Cardiac muscle cell (in vitro differentiated cells and primary cell): ENCODE measurements at places on chromosomes 2 and 18.

DNA sequence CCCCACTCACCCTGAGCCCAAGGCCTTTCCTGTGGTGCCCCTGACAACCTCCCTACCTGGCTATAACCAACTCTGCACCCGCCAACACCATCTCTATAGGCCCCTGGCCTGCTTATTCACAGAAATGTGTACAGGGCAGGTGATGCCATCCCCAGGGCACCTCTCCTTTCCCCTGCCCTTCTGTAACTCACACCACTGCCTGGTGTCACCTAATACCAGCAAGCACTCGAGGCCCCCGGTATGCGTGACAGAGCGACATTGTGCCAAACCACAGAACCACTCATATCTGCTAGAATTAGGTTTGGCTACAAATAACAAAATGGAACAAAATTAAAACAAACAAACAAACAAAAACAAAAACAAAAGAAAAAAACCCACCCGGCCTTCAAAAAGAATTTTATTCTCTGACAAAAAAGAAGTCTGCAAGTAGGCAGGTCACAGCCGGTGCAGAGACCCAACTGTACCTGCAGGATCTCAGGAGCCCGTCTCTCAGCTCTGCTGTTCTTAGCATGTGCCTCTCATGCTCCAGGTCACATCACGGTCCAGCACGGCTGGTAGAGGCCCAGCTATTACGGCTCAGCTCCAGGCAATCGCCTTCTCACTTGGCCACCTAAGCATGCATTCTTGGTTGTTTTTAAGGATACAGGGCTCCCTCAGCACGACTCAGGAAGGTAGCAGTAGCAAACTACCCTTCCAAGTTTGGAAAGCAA lies 51.4 kb downstream of the FAM178B start:
- DNase-seq = no peak

DNA sequence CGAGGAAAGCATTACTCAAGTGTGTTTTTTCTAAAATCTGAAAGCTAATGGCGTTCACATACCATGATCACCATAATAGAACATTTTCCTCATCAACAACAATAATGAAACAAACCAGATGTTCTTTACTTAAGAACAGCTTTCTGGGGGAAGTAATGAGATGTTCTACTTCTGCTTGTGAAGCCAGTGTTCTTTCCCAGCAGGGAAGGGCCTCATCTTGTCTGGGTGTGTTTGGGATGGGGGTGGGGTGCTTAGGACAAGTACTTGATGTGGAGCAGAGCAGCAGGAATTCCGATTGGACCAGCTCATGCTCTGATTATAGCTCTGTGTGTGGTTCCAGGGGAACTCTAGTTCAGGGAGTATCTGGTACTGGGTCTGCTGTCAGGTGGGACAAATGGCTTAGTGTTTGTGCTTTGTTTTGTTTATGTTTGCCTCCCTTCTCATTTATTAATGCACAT lies 163.0 kb upstream of the NOSTRIN start:
- peak; percentile 90 for DNase-seq

- DNase-seq = no peak
These were observed 85.3 kb upstream of the KLF7 start for GRCh38 chr2:207251022-207251421.

DNA sequence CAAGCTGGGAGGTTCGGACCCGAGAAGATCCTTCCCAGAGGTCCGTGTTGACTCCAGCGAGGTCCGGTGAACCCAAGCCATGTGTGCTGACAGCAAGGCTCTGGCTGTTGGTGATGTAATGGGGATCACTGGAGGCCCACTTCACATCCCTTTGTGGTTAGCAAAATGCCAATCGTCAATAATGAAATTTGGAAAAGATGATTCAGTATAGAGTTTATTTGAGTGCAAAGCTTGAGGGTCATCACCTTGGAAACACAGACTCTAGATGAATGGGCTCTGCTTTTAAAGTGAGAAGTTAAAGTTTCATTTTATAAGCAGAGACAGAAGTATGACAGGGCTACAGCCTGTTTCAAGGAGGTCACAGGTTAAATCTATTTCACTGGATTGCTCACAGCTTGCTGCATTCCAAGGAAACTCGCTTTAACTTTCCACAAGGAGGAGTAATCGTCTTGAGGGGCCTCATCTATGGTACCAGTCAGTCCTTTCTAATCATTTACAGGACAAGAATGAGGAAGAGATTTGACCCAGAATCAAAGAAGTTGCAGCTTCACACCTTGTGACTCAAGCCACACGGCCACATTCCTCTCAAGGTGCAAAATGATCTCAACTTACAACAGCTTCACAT lies 140.5 kb downstream of the TPO start:
- DNase-seq = peak; percentile 70

DNA sequence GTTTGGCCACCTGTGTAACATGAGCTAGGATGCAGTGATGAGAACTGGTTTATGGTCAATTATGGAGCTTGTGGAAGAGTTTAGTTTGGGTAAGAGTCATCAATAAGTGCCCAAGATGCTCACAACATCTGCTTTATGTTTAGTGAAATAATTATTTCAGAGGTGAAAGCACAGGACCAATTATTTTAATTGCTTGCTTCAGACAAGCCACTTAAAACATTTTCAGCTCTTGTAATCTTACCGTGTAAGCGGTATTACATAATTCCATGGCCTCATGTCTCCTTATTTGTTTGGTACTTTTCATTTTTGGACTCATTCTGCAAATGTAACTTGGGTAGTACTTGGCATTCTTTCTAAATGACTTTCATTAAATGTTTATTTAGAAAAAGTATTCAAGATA lies 5.4 kb downstream of the B3GNT2 start:
- DNase-seq = no peak

GRCh38 chr2:37993143-37993542 lies 68.1 kb downstream of the RMDN2 start:
- DNase-seq = peak; percentile 31

- DNase-seq = no peak
These were observed 31.6 kb downstream of the RAB27B start for GRCh38 chr18:54859667-54860421.

DNA sequence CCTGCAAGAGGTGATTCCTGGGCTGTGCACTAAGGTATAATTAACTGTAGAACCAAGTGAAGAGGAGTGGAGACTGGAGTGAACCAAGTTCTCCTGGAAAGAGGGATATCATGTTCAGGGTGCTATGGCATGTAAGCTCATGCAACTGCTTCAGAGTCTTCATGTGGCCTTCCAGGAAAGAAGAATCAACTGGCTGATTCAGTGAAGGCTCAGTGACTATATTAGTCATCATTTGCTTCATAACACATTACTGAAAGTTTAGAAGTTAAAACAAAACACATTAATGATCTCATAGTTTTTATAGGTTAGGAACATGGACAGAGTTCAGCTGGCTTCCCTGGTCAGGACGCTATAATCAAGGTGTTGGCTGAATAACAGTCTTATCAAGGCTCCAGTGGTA lies 1200.8 kb upstream of the GYPC start:
- no peak for DNase-seq

GRCh38 chr2:50401772-50402653 lies 629.9 kb downstream of the NRXN1 start:
- DNase-seq = peak; percentile 75

DNA sequence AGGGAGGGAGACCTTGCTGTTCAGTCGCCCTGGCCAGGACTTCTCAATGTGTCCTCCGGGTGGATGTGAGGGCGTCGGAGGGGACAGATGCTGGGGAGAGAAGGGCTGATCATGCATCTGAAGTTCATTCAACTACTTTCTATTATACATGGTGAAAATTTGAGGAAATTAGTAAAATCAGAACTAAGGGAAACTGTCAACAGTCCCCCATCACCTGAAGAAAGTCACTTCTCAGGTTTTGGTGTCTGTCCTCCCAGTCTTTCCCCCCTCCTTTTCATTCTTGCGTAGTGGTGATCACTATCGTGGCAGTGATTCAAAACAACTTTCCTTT lies 17.4 kb upstream of the ACKR3 start:
- no peak for DNase-seq

DNA sequence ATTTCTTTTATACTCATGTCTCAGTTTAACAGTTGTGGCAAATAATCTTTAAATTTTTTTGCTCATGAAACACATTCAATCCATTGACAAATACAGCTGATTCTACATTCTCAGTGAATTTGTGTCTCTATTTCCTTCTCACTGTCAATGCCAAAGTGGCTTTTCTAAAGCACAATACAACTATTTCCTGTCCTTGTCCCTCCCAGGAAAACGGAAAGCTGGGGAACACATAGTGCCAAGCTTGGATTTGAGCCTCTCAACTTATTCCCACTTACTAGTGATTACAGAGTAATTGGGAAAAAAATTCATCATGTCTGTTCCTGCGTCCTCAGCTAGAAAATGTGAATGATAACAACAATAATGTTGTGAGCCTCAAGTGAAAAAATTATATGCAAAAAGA lies 899.7 kb upstream of the CDH2 start:
- no peak for DNase-seq

DNA sequence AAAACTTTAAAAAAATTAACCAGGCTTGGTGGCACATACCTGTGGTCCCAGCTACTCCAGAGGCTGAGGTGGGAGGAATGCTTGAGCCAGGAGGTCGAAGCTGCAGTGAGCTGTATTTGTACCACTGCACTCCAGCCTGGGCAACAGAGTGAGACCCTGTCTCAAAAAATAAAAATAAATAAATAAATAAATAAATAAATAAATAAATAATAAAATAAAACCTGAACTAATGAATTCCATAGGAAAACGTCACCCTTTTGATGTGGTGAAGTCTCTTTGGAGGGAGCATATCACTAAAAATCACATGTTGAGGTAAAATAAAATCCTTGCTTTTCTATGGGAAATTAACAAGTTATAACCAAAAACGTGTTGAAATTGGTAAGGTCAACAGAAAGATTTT lies 29.6 kb upstream of the ITGAV start:
- no peak for DNase-seq

DNA sequence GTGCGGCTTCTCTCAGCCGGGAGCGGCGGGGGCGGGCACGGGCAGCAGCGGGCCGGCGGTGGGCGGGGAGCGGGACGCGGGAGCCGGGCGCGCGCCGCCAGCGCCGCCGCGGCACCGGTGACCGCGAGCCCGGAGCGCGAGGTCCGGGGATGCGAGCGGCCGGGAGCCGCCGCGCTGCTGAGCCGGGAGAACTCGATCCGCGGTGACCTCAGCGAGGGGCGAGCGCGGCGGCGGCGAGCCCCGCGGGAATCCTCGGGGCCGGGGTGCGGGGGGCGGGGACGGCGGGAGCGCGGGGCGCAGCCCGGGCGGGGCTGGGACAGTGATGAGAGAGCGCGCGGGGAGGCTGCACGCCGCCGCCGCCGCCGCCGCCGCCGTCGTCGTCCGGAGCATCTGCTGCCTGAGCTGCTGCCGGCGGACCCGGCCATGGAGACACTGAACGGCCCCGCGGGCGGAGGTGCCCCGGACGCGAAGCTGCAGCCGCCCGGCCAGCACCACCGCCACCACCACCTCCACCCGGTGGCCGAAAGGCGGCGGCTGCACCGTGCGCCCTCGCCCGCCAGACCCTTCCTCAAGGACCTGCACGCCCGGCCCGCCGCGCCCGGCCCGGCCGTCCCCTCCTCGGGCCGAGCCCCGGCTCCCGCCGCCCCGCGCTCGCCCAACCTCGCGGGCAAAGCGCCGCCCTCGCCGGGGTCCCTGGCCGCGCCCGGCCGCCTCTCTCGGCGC lies at the start of gene MTCL1:
MTCL1 (plus strand) TSS at position 319 of the 723 bp plus-strand sequence; CDS start at position 424, 105 bp downstream.
- DNase-seq = peak; percentile 69

- DNase-seq = peak; percentile 63
These were observed 1923.8 kb upstream of the CELF4 start for GRCh38 chr18:39489431-39489830.

GRCh38 chr18:36706134-36706881 lies 122.5 kb downstream of the TPGS2 start:
- no peak for DNase-seq

- DNase-seq = peak; percentile 33
These were observed 111.5 kb upstream of the SH3BP4 start for GRCh38 chr2:234840336-234840735.

DNA sequence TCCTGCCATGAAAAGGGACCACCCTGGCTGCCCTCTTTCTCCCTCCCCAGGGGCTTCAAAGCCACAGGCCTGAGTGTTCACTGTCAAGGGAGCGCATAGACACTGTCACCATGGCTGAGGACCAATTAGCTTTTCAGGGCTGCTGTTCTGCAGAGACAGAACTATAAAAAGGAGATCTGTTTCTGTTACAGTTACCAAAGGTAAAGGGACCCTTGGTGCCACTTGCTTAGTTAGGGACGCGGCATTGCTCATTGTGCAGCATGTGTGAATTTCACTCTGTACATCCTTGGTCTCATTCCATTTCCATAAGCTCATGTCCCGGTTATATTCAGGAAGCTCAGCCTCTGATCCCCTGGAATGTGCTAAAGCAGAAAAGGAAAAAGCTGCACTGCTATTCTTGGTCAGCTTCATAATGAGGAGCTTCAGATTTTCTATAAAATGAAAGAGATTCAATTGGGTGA lies 55.5 kb upstream of the RNF152 start:
- peak; percentile 21 for DNase-seq

DNA sequence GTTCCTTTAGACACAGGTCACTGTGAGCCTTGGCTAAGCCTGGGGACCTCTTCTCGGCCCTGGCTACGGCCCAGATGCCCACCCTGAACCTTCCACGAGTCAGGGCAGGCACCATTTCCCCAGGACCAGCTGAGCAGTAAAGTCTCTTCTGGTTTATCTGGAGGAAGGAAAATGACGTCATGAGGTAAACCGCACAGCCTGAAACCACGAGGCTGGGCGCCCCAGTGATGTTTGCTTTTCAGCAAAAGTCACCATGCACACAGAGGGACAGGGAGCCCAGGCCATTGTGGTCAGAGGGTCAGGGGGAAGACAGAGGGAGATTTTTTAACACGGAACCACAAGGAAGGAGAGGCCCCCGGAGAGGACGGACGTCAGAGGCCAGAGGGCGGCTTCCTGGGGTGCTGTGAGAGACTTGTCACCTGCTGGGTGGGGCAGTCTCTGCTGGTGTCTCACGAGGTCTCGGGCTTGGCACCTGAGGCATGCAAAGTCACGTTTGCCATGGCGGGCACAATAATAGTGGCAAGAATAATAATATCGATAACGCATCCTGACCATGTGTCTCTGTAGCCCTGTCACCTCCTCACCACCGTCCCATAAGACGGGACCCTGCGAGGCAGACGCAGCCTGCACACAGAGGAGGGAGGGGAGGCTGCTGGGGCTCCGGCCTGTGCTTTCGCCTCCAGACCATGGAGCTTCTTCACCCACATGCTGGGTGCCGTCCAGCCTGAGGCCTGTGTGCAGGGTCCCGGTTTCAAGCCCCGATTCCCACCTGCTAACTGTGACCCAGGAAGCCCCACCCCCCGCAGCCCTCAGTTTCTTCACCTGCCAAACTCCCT lies 33.2 kb upstream of the FOSL2 start:
- no peak for DNase-seq

DNA sequence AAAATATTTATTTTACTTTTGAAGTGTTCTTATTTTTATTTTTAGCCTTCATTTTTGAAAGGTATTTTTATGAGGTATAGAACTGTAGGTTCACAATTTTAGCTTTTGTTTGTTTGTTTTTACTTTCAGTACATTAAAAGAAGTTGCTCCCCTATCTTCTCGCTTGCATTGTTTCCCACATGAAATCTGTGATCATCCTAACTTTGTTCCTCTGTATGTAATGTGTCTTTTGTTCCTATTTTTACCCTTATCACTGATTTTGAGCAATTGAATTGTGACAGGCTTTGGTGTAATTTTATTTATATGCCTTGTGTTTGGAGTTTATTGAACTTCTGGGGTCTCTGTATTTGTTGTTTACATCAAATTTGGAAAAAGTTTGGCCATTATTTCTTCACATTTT lies 77.8 kb upstream of the TMEM87B start:
- DNase-seq = no peak
